Chondrocyte (in vitro differentiated cells): ENCODE measurements at places on chromosomes 5 and 9. TPM values are rescaled to one million over a fixed set of nuclear protein-coding genes. Genes with fewer than 3 reads are reported as not detected.

RAD23B gene
- 114 to 127 TPM (median 124 TPM) in 3 replicates for total RNA-seq

SPTLC1 gene
- 84.1 to 98.1 TPM (median 88.9 TPM) in 3 replicates for total RNA-seq

SH3TC2 gene
- total RNA-seq: 0.33 to 0.80 TPM (median 0.80 TPM) in 3 replicates

DROSHA gene
- total RNA-seq: 59.3 to 82.6 TPM (median 60.6 TPM) in 3 replicates

SUSD3 gene
- total RNA-seq: not detected in 3 replicates

RNF183 gene
- not detected in 3 replicates for total RNA-seq

PTPN3 gene
- 4.5 to 7.2 TPM (median 6.6 TPM) in 3 replicates for total RNA-seq

C5orf58 gene
- not detected in 3 replicates for total RNA-seq

ECM2 gene
- 31.7 to 39.6 TPM (median 34.2 TPM) in 3 replicates for total RNA-seq

CCNO gene
- 1.7 to 2.0 TPM in 2 of 3 replicates, not detected in the other for total RNA-seq

SAXO1 gene
- 0.17 TPM in 1 of 3 replicates, not detected in the others for total RNA-seq

ZNF483 gene
- 2.2 to 3.5 TPM (median 2.4 TPM) in 3 replicates for total RNA-seq

KLHL3 gene
- 1.6 to 3.1 TPM (median 1.9 TPM) in 3 replicates for total RNA-seq

FABP6 gene
- total RNA-seq: not detected in 3 replicates

SPINK1 gene
- not detected in 3 replicates for total RNA-seq
